ENCODE measurements at places on chromosomes 7 and 10.

DNA sequence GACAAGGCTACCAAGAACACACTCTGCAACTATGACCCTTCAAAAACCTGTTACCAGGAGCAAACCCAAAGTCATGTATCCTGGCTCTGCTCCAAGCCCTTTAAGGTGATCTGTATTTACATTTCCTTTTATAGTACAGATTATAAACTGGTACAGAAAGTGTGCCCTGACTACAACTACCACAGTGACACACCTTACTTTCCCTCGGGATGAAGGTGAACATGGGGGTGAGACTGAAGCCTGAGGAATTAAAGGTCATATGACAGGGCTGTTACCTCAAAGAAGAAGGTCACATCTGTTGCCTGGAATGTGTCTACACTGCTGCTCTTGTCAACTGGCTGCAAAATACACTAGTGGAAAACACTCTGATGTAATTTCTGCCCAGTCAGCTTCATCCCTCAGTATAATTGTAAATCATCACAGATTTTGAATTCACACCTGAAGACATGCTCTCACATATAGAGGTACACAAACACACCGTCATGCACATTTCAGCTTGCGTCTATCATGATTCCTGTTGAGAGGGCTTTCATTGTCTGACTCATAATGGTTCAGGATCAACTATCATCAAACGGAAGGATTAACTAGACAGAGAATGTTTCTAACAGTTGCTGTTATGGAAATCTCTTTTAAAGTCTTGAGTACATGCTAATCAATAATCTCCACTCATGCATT, 318.3 kb downstream of the NXPH1 start:
- no peak for DNase-seq

- peak; percentile 50 for DNase-seq
Measured at GRCh38 chr7:47539398-47540052, 42.4 kb downstream of the TNS3 start.

GRCh38 chr10:31754803-31755624, 173.6 kb downstream of the ARHGAP12 start:
- peak; percentile 65 for DNase-seq

DNA sequence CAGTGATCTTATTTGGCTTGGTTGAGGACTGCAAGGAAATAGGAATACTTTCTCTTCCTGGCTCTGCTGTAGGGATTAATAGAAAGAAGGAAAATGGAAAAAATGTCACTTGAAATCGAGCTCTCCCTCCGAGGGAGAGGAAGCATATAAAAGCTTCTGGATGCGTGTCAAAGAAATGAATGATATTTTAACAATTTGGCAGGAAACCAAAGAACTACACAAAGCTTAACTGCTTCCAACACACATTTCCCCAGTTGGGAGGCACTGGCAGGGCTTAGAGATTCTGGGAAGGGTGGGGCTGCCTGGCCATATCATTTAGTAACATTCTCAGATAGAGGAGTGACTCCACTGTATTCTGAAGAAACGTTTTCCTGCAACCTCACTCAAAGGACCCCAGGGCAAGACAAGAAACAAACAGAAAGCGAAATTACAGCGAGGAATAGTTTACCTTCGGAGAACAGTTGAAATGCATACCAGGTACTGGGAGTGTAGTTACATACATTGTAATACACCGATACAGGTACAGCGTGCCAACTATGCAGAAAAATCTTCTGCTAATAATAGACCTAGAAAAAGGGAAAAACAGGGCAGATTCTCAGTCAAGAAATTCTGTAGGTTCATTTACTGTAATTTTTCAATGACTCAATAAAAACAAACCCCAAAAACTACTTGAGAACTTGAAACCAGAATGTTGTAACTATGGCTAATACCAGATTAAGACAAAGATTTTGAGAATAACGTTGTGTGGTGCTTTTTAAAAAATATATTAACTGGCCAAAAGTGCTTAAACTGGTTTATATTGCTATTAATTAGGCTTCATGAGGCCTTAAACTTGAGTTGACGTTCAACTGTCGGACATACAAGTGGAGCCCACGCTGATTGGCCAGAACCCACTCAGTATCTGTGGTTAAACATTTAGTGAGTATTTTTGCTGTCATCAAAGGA, 75.7 kb upstream of the ASAH2 start:
- DNase-seq = peak; percentile 90

DNA sequence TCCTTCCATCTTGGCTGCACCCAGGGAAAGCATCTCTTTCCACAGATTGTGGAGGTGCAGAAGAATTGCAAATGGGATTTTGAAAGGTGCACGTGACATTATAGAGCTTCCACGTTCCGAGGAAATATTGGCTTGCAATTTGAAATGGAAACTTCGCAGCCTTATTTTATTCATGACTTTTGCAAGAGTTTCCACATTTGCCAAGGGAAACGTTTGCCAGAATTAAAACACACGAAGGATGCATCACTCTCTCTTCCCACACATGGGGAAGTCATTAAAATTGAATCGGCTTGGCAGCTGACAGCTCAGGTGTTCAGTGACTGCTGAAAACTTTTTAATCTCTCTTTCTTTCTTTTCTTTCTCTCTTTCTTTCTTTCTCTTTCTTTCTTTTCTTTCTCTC, 475.4 kb upstream of the IGFBP3 start:
- no peak for DNase-seq

DNA sequence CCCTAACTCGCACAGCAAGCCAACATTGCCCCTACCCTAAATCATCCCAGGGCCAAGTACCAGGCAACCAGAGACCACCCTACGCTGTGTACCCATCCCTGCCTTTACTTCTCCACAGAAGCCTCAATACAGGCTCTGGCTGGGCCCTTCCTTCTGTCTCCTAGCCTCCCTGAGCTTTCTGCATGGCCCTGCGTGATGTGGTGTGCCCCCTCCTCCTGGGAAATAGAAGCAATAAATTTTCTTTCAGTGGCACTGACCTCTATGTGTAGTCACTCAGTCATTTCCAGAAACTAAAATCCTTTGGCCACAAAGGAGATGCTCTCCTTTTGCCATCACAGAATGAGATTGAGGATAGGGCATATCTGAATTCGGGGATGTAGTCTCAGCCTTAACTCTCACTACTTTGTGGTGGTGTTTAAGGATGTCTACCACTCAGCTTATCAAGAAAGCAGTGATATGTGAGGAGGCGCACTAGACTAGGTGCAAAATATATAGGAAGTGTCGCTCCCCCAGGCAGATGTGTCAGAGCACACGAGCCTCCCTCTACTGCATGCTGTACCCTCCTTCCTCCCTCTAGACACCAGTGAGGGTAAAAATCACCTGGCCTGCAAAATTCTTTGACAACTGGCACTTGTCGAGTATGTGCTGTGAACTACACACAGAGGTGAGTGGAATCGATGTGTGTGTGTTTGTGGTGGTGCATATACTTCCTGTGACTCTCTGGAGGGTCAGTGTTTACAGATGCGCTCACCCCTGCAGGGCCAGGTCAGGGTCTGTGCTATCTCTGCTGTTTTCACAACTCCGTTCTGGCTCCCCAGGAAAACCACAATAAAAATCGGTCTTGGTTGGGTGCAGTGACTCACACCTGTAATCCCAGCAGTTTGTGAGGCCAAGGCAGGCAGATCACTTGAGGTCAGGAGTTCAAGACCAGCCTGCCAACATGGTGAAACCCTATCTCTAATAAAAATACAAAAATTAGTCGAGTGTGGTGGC, 825.9 kb upstream of the IGFBP3 start:
- no peak for DNase-seq

DNA sequence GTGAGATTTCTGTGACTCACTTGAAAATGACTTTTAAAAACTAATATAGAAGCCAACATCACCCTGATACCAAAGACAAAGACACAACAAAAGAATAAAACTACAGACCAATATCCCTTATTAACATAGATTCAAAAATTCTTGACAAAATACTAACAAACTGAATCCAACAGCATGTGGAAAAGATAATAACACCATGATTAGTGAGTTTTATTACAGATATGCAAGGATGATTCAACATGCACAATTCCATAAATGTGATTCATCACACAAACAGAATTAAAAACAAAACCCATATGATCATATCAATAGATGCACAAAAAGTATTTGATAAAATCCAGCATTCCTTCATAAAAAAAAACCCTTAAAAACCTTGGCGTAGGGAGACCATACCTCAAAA, 6.5 kb downstream of the MGAM start:
- DNase-seq = no peak

GRCh38 chr10:14649739-14650138, 125.0 kb downstream of the FAM107B start:
- no peak for DNase-seq

DNA sequence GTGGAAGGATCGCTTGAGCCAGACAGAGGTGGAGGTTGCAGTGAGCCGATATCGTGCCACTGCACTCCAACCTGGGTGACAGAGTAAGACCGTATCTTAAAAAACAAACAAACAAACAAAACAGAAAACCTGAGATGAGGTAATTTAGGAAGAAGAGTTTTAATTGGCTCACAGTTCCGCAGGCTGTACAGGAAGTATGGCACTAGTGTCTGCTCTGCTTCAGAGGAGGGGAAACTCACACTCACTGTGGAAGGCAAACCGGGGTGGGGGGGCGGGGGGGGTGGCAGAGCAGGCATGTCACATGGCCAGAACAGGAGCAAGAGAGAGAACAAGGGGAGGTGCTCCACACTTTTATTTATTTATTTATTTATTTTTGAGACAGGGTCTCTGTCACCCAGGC, 5.1 kb downstream of the UBE2D4 start:
- DNase-seq = no peak

GRCh38 chr7:81499262-81500116, 270.4 kb downstream of the HGF start:
- DNase-seq = peak; percentile 84

DNA sequence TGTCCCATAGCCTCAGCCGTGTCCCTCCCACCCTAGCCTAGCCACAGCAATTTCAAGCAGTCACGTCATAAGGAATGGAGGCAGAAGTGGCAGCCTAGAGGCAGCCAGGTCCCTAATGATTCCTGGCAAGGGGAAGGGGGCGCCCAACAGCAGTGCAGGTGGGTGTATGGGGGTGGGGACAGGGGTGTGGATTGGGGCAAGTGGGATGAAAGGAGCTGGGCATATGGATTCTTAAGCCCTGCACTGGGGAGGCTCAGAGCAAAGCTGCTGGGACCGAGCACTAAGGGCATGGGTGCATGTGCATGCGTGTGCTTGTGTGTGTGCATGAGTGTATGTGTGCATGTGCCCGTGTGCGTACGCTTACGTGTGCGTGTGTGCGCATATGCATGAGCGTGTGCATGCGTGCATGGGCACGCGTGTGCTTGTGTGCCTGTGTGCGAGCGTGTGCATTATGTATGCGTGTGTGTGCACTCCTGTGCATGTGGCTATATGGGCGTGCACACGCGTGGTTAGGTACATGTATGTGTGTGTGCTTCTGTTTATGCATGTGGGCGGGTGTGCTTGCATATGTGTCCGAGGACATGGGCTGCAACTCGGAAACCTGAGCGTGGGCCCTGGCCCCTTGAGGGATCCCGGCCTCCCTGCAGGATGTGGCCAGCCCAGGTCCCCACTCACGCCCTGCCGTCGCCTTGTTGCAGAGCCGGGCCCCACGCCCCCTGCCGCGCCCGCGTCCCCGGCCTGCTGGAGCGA, 34.1 kb downstream of the SH2B2 start:
- no peak for DNase-seq

DNA sequence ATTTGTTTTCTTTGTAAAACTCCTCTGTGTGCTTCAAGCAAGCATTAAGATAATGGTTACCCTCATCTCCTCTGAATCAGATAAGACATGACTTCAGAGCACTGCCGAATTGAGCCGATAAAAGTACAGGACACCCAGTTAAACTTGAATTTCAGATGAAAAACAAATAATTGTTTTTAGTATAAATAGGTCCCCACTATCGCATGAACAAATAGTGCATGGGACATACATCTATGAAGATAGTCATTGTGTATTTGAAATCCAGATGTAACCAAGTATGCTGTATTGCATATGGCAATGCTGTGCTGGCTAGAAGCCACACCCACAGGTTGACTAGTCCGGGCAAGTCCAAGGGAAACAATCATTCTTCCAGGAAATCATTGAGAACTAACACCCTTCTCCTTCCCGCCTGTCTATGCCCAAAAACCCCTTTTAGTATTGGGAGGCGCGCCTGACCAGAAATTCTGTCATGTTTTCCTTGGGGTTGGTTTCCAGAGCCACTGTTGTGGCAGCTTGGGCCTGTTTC, 12.6 kb upstream of the FGFR2 start:
- no peak for DNase-seq

- DNase-seq = peak; percentile 43
Measured at GRCh38 chr7:22675917-22676343, 51.1 kb upstream of the IL6 start.

DNA sequence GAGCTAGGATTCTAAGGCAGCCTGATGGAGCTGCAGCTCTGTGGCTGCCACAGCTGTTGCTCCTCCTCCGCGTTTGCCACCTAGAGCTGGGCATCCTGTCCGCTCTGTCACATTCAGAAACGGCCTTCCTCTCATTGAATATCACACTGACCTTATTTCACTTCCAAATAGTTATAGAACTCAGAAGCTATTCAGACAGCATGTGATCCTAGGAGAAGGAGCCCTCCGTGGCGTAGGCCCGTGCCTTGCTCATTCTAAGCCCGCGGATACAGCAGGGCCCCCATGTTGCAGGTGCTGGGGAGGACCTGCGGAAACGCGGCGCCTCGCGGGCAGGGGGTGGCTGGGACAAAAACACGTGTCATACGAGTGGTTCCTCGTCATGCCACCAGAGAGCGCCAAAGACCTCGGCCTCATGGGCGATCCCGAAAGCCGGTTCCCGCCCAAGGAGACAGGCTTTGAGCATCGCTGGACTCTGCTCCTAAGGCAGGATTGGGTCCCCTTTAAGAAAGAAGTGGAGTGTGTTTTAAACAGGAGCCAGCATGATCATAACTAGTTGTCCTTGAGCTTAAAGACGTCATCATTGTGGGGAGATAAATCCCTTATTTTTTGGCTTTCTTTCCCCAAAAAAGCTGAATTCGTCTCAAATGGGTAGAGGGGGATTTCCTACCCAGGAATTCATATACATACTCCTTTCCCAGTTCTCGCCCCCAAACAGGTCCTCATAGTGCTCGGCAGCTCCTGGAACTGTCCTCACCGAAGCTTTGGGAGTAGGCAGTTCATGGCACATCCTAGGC, 17.9 kb upstream of the FIGNL1 start:
- peak; percentile 60 for DNase-seq

DNA sequence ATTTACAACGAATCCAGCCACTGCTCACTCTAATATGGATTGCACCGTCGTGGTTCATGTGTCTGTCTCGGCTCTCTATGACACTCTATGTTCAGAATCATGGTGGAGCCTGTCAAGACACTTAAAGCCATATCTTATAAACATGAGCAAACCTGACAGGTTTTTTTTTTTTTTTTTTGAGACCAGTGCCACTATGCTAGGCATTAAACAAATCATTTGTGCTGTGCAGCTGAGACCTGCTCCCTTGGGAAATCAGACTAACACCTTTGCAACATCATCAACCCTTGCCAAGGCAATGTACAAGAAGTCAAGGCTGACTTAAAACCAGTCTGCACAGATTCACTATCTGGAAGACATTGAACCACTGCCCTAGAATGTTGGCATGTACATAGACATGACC, 181.2 kb upstream of the ANK3 start:
- DNase-seq = no peak
